ENCODE measurements at places on chromosomes 16 and 17. TPM values are rescaled to one million over a fixed set of nuclear protein-coding genes. Genes with fewer than 3 reads are reported as not detected.

DNA sequence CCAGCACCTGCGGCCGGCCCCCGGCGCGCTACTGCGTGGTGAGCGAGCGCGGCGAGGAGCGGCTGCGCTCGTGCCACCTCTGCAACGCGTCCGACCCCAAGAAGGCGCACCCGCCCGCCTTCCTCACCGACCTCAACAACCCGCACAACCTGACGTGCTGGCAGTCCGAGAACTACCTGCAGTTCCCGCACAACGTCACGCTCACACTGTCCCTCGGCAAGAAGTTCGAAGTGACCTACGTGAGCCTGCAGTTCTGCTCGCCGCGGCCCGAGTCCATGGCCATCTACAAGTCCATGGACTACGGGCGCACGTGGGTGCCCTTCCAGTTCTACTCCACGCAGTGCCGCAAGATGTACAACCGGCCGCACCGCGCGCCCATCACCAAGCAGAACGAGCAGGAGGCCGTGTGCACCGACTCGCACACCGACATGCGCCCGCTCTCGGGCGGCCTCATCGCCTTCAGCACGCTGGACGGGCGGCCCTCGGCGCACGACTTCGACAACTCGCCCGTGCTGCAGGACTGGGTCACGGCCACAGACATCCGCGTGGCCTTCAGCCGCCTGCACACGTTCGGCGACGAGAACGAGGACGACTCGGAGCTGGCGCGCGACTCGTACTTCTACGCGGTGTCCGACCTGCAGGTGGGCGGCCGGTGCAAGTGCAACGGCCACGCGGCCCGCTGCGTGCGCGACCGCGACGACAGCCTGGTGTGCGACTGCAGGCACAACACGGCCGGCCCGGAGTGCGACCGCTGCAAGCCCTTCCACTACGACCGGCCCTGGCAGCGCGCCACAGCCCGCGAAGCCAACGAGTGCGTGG lies 1.5 kb downstream of the NTN1 start:
- DNase-seq, result no peak

GRCh38 chr17:17557796-17558195 lies 33.7 kb downstream of the PEMT start:
- DNase-seq, result no peak

- no peak for DNase-seq
These were observed 132.0 kb downstream of the PRKCB start for GRCh38 chr16:23967775-23968174.

UMOD gene
- total RNA-seq, result not detected

ASB16 gene
- total RNA-seq, result 1.7 TPM

MYH1 gene
- total RNA-seq, result not detected

- no peak for DNase-seq
These were observed 126.2 kb downstream of the CPPED1 start for GRCh38 chr16:12677502-12677901.

KRTAP2-2 gene
- total RNA-seq, result not detected

DNA sequence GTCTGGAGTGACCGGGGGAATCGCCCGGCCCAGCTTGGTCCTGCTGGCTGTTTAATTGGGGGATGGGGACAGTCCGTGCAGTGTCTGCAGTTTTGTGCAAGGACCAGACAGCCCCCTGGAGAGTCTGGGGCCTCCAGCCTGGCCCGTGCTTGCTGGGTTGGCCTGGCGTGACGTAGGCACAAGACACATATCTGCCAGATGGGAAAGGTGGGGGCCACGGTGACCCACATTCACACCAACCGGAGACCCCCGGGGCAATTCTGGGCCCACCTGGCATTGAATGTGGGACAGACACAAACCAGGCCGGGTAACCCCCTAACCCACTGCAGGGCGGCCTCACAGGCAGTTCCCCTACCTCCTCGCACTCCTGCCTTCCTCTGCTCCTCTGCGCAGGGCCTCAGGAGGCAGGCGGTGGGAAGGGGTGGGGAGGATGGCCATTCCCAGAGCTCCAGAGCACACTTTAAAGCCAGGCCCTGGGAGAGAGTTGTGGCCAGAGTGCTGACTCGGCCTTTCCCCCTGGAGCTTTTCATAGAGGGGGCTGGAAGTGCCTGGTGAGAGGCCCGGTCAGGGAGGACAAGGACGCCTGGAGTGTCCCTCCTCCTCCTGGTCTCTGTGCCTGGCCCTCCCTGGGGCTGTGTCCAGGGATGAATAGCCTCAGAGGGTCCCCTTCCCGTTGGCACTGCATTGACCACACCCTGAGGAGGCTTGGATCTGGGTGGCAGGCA lies 1.5 kb downstream of the MRC2 start:
- no peak for DNase-seq

GRCh38 chr17:13785981-13786598 lies 184.4 kb upstream of the HS3ST3A1 start:
- no peak for DNase-seq

DNA sequence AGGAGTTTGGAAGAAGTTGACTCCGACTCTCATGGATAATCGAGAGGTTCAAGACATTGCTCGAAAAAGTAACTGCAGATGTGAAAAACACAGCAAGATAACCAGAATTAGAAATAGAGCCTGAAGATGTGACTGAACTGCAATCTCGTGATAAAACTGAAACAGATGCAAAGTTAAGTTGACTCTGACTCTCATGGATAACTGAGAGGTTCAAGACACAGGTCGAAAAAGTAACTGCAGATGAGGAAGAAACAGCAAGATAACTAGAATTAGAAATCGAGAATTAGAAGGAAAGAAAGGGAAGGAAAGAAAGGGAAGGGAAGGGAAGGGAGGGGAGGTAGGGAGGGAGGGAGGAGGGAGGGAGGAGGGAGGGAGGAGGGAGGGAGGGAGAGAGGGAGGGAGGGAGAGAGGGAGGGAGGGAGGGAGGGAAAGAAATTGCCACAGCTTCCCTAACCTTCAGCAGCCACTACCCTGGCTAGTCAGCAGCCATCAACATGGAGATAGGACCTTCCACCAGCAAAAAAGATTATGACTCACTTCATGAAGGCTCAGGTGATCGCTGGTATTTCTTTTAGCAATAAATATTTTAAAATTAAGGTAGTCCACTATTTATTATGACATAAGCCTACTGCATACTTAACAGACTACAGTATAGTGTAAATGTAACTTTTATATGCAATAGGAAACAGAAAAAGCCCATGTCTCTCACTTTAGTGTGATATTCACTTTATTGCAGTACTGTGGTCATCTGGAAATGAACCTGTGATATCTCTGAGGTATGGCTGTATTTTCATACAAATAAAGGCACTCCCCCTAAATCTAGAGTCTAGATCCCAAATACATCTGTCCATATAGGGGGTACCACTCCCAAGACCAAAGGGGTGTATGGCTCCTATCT lies 68.3 kb downstream of the KANSL1 start:
- no peak for DNase-seq

CDRT15L2 gene
- not detected for total RNA-seq

- no peak for DNase-seq
These were observed 190.7 kb downstream of the FOXL1 start for GRCh38 chr16:86768999-86769398.

DNA sequence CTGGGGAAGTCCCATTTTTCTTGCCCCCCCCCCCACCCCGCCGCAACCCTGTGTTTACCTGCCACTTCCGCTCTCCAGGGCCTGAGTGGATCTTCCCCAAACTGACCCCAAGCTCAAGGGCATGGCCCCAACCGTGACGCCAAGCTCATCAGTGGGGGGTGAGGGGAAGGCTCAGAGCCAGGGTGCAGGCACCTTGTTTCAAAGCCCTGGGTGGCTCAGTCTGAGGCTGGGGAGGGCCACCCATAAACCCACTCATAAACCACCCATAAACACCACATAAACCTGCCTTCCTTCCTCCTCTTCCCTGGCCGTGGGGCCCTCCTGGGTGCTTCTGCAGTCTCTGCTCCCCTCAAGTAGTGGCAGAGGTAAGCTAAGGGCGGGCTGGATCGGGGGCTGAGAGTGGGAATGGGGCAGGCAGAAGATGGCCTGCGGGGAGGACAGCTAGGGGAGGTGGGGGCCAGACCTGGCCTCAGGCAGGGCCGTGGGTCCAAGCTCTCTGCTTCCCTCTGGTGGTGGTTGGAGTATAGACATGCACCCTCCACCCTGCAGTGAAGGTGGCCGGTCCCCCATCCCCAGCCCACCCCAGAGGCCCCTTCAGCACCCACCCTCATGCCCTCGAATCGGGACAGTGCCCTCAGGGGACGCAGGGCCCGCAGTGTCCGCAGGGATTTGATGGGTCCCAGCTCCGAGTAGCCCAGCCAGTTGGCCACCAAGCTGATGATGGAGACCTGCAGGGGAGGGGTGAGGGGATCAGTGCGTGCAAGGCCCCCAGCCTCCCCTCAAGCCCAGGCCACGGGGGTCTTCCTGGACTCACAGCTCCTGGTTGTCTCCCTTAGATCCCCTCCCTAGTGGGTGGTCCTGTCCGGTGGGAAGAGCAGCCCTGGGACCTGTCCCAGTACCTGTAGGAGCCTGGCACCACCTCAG lies 14.6 kb upstream of the CD79B start:
- DNase-seq, result peak; percentile 71

DNA sequence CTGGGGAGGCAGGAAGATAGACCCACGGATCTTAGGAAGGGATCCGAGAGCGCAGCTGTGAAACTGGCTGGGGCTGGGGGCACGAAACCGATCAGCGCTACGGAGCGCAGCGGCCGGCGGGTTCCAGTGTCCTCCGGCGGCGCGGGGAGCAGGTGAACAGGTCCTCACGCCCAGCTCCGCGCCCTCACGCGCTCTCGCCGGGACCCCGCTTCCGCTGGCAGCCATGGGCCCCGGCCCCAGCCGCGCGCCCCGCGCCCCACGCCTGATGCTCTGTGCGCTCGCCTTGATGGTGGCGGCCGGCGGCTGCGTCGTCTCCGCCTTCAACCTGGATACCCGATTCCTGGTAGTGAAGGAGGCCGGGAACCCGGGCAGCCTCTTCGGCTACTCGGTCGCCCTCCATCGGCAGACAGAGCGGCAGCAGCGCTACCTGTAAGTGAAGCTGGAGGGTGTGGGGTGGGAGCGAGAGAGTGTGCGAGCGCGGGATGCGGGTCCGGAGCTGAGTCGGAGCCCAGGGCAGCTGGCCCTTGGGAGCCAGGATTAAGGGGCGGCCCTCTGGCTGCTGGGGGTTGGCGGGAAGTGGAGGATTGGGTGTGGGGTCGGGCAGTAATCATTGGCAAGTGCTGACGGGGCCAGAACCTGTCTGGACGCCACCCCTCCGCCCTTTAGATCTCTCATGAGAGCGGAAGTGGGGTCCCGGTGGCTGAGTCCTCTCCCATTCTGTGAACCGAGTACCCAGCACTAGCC lies 479 bp downstream of the ITGA3 start:
- DNase-seq, result peak; percentile 75

GRCh38 chr16:48317026-48317425 lies 68.2 kb downstream of the SIAH1 start:
- no peak for DNase-seq
